ENCODE measurements at places on chromosomes 11 and 22. TPM values are rescaled to one million over a fixed set of nuclear protein-coding genes. Genes with fewer than 3 reads are reported as not detected.

DNA sequence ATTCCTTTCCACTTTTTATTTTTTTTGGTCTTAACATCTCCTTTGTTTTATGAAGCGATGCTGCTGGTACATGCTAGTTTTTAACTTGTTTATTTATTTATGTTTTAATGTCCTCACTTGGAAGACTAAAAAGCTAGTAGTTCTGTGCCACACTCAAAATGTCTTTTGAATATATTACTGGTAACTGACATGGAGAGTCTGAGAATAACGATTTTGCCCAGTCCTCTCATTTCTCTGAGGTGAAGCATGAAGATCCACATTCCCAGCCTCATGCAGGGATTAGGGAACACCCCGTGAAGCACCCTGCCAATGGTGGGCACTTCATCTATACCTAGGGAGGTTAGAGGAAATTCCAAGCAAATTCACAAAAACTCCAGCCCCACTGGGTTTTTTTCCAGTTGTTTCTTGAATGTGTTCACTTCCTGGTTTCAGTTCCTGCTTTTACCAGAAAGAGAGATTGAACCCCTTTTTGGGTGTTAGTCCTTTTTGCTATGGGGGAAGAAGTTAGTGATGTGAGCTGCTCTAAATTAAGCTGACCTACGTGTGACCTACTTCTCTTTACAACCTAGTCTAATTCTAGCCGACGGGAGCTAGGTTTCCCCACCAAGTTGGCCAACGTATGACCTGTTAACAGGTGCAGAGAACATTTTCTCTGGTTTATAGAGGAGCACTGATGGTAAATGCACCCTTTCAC is 106.1 kb downstream of the SLC1A2 start:
- DNase-seq = no peak

DNA sequence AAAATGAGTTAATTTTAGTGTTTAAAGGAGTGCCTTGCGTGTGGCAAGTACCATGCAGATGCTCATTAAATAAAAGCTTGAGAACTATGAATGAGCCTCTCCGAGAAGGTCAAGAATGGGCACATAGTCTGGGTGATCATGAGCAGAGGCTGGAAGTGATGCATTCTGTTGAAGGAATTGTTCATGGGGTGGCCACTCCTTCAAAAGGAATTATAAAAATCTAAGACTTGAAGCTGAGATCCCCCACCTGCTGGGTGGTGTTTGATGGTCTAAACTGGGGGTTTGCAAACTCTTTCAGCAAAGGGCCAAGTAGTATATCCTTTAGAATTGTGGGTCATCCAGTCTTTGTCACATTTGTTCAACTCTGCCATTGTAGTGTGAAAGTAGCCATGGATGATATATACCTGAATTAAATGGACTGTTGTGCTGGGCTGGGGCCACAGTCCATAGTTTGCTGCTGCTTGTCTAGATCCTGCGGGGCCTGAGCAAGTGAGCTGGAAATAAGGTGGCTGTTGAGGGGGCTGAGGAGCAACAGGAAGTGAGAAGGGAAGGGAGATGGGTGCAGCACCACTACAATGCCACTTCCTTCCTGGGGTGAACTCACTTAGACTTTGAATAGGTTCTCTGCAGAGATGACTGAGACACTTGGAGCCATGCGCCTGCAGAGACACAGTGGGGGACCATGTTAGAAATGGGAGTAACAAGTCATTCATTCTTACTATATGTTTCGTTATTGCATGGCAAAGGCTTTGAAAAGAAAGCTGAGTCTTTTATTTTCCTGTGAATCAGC is 179.0 kb downstream of the SNX19 start:
- DNase-seq = no peak

DNA sequence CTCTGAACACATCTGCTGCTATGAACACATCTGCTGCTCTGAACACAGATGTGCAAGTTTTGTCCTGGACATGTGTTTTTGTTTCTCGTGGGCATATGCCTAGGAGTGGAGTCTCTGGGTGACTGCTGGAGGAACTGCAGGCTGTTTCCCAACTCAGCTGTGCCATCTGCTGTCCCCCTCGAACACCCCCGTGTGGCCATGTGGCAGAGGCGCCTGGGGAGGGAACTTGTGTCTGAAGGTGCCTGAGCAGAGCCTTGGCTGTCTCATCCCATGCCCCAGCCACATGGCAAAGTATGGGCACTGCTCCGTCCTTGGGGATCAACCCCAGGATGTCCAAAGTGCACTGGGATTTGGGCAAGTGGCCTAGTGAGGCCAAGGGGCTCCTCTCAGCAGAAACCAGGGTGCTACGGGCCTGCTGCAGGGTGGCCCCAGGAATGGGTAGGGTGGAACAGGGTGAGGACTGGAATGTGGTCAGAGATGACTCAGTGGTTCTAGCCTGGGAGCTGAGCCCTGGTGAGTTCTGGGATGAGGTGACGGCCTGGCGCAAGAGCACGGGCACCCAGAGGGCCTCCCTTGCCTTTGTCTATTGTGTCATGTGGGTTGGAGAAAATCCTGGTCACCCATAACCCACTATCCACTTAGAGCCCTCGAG is 14.7 kb downstream of the GATD1 start:
- no peak for DNase-seq

- no peak for DNase-seq
These were observed 437.8 kb downstream of the DYNC2H1 start for GRCh38 chr11:103547024-103547423.

The KCNJ11 gene
- polyA plus RNA-seq = 12.4 TPM

The USP2 gene
- polyA plus RNA-seq = 15.6 TPM

The OR10V1 gene
- polyA plus RNA-seq = not detected

DNA sequence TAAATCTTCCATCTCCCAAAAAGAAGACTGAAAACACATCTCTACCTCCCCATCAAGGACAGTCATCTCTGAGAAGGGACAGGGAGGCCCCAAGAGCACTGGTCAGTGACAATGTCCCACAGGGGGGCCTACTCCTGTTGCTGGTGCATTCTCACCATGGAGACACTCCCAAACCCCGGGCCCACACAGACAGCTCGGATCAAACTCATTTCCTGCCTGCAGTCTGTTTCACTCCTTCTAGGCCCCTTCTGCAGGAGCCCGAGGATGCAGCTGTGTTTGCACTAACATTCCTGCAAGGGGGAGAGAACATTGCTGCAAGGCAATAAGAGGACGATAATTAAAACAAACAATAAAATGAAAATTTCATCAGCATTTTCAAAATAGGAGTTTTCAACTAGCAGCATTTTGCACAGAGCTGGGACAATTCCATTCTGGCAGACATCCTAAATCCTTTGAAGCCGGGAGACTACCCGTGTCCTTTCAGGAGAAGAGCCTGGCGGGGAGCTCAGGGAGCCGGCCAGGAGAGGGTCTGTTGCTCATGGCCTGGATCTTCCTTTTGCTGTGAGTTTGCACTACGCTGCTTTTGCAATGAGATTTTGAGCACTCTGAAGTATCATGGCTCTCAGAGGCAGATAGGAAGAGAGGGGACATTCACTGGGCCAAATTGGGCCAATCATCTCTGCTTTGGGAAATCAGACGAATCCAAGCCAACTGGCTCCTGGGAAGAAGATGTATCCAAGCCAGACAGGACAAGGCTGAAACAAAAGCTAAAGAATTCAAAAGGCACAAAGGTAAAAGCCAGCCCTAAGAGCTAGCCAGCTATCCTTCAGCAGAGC is 33.2 kb downstream of the SPATA19 start:
- DNase-seq = no peak

DNA sequence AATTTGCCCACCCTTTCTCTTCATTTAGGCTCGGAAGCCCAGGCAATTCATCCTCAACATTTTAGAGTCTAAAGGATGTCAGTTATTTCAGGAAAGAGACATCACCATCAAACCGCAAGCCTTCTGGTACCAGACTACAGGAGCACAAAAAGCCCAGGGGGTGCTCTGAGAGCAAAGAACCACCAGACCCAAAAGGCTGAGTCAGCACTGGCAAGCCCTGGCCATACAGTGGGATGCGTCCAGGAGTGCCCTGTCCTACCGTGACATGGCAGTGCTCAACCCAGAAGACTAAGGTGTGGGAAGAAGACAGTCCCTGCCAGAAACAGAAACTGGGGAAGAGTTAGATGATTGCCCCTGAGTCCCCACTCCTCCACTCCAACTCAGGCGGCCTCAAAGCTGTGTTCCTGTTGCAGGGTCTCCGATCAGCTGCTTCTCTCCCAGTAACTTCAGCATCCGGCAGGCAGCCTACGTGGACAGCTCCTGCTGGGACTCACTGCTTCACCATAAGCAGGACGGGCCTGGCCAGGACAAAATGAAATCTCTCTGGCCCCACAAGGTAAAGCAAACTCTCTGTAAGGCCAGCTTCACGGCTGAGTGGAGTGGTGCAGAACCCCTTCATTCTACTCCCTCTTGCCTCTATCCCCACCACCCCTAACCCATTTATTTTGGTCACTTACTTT is 1.5 kb downstream of the PANX3 start:
- DNase-seq = no peak

- no peak for DNase-seq
These were observed 6.7 kb downstream of the ACP2 start for GRCh38 chr11:47241841-47242301.

The MS4A12 gene
- not detected for polyA plus RNA-seq

The MS4A5 gene
- not detected for polyA plus RNA-seq

DNA sequence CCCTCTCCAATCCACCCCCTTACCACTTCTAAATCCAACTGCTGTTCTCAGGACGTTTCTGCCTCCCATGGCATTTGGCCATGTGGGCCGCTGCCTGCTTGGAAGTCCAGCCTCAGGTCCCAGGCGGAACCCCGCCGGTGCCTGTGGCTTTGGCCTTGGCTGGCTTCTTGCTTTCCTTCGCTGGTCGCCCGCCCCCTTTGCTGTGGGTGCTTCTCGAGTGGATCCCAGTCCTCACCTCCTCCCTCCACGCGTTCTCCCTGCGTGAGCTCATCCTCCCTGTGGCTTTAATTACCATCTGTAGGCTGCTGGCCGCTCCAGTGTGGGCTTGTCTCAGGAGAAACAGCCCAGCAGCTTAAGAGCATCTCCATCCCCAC is 111.7 kb downstream of the NECTIN1 start:
- no peak for DNase-seq

DNA sequence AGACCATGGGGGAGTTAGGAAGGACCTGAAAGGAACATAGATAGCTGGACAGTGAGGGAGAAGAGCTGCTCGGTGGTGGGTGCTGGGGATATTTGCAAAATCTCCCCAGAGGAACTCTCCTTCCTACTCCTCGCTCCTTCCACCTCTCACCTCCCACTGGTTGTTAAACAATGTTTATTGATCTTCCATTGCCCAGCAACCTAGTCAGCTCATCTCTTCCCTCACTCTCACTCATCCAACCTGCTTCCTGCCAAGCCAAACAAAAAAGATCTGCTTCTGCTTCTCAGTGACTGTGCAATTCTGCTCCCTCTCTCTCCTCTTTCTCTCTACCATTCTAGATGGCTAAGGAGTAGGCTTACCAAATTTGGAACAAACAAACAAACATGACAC is 115.0 kb downstream of the SLC1A2 start:
- DNase-seq = no peak

The KREMEN1 gene
- 65.7 TPM for polyA plus RNA-seq

DNA sequence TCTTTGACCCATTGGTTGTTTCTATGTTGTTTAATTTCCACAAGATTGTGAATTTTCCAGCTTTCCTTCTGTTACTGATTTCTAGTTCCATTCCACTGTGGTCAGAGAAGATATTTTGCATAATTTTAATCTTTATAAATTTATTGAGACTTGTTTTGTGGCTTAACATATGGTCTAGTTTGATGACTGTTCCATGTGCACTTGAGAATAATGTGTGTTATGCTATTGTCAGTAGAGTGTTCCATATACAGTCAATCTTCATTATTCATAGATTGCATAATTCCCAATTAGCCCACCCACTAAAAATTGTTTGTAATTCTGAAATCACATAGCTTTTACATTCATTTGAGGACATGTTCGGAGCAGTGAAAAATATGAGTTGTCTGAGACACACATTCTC is 346.1 kb upstream of the DDI1 start:
- DNase-seq = no peak

DNA sequence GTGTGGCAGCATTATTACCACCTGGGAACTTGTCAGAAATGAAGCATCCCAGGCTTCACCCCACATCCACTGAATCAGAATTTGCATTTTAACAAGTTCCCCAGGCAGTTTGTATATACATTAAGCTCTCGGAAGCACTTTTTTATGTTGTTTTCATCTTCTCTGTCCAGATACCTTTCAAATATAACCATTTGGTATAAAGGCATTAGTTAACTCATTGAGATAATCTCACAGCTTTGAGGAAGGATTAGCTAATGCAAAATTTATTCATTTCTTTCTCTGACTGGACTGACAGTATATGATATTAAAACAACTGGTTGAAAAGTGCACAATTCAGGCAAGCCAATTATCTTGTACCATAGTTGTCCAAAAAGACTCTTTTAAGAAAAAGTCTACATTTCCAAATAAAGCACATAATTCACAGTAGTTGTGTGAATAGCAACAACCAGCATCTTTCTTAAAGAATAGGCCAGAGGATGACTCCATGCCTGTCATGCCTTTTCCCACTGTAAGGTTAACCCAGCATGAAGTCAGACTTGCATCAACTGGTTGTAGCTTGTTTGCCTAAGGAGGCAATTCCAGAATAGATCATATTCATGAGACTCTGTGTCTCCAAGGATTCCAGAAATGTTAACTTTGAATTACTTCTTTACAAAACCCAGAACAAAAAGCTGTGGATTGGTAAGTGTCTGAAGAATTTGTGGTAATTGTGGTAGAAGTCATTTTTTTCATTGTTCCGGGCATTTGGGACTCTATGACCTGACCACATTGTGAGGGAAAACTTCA is 254.3 kb upstream of the SESN3 start:
- no peak for DNase-seq

DNA sequence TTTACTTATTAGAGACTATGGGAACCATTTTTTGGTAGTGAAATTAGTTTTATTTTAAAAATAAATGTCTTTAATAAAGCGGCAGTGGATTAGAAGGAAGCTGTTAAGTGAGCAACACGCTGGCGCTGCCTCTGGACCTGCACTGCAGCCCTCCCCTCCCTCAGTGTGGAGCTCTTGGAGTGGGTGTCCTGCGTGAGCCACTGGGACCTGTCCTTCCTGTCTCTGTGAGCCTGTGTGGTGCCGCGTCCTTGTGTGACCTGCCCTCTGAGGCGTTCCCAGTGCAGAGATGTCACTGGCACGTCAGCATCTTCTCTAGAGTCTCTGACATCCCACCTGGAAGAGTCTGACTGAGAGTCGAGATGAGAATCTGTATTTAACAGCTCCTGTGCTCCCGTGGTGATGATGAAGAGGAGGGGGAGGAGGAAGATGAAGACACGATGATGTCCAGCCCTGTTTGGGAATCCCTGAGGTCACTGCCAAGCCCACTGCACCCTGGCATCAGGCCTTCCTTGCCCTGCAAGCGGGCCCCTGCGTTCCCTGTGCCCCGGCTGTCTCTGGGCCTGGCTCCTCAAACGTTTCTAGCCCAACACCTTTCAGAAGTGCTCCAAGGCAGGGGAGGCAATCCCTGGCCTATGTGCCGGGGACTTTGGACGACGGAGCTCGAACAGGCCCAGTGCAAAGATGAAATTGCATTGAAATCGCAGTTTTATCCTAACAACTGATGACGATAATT is 271.8 kb downstream of the TBC1D22A start:
- no peak for DNase-seq

- no peak for DNase-seq
These were observed 3.6 kb upstream of the TP53I11 start for GRCh38 chr11:44954051-44954906.
